ENCODE measurements at places on chromosomes 12 and 14. TPM values are rescaled to one million over a fixed set of nuclear protein-coding genes. Genes with fewer than 3 reads are reported as not detected.

- no peak for DNase-seq
Measured at GRCh38 chr12:52924764-52925716, 20.2 kb upstream of the KRT8 start.

DNA sequence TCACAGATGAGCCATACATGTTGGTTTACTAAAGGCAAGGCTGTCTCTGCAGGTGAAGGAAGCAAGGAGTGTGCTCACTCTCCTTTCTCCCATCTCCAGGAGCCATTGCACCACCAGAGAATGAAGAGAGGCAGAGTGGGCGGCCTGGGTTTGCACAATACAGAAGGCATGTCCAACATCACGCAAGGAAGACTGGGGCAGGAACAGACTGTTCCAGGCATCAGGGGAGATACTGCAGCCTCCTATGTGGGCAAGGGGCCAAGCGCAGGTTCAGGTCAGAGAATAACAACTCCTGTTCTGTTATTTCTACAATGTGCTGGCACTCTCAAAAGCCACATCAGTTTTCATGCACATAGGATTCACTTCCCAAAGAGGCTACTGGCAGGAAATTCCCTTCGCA, 1.7 kb upstream of the TMEM229B start:
- no peak for DNase-seq

DNA sequence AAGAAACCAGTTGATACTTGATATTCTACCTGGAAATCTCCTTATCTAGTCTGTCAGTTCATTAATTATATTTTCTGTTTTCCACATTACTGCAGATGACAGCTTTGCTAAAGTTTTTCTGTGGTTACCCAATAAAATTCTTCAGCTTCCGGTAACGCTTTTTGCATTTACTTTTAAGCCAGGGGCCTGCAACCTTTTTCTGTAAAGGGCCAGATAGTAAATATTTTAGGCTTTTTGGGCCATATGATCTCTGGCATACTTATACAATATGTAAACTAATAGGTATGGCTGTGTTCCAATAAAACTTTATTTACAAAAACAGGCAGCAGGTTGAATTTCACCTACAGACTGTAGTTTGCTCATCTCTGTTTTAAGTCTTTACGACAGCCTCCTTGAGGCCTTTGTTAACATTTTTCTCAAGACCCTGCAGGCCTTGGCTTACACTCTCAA, 48.3 kb downstream of the SPATS2 start:
- no peak for DNase-seq

DNA sequence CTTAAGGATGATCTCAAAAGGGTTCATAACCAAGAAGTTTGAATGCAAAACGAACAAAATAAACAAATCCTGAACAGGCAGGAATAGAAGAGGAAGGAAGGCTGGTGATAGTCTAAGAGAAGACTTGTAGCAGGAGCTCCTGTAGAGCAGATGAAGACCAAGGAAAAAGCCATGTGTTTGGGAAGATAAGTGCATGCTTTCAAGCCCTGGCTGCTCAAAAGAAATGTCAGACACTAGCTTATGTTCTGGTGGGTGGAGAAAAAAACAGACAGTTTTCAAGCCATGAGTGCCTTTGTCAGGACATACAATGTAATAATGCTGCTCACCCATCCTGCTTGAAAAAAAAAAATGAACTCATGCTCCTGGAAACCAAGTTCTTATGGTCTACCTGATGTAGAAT, 27.4 kb downstream of the TAOK3 start:
- no peak for DNase-seq

GRCh38 chr12:25743679-25744215, 190.7 kb upstream of the LMNTD1 start:
- no peak for DNase-seq

DNA sequence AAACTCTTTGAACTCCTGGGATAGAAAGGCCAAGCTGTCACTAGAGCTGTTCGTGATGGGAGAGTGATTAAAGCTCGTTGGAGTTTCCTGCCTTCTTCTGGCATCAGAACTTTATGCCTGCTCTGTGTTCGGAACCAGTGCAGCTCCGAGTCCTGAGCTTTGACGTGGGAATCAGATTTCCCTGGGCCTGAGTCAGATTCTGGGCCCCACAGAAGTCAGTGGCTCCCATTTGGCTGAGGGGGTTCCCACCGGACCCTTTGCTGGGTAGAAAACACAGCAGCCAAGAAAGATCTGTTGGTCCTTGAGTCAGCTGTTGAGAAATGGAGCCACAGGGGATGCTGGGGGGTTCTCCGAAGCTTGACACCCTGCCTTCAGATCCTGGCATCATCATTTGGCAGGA, 238.0 kb downstream of the CHST11 start:
- no peak for DNase-seq

DNA sequence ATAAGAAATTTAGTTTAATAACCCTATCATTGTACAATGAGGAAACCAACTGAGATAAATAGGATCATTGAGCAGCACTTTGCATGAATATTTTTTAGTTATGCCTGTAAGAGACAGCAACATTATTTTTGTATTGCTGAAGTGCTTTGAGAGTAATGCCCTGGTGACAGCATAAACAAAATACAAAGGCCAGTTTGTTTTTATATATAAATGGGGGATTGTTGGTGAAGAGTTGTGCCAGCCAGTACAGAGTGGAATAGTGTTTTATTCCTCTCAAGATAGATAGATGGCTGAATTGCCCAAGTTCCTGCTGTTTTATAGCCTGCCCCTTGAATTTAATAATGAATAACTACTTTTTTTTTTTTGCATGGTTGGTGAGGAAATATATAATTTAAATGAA, 101.8 kb downstream of the CNTN1 start:
- no peak for DNase-seq

DNA sequence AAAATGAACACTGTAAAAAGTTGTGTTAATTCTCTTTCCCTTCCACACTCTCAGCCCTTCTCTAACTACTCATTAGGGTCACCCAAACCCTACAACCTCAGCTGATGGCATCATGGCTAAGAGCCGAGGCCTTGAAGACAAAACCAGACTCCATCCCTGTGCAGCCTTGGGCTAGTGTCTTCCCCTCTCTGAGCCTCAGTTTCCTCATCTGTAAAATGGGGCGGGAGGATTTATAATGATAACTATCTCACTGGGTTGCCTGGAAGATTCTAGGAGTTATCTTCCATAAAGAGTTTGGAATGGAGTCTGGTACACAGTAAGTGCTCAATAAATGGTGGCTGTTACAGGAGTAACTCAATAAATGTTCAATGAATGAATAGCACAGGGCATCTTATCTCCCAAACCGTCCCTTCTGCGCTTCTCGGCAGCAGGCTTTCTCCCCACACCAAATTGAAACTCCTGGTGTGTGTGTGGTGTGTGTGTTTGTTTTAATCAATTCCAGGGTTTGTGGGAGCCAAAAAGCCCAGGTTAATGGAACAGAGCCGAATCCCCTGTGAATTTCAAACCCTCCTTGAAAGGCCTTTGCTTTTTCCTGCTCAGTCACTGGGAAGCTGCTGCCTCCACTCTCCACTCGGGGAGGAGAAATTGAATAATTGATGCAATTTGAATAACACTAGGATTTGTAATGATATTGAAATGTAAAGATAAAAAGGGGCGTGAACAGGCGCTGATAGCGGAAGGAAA, 61.2 kb upstream of the FAM222A start:
- no peak for DNase-seq

- DNase-seq = no peak
Measured at GRCh38 chr12:87368259-87368658, 660.9 kb downstream of the C12orf50 start.

DNA sequence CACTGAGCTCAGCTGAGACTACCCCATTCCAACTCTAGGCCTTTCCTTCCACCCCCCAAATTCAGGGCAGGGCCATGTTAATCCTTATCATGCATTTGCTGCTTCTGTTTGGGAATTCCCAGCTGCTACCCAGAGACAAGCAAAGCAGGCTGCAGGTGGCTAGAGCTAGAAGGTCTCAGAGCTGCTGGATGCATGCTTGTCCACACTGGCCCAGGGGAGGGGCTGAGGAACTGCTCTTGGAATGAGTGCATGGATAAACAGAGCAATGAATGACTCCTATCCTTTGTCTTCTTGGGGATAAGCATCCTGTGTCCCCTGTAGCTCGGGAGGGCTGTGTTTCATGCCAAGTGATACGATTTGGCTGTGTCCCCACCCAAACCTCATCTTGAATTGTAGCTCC, 136.8 kb upstream of the NOS1 start:
- DNase-seq = no peak

- peak; percentile 93 for DNase-seq
Measured at GRCh38 chr12:53047221-53048032, 2.4 kb upstream of the TNS2 start.

GRCh38 chr14:94225460-94226378, 51.6 kb downstream of the PPP4R4 start:
- DNase-seq = no peak

STX2 gene
- 12.1 TPM for total RNA-seq

MUCL1 gene
- total RNA-seq = not detected

OVCH1 gene
- total RNA-seq = 0.07 TPM

SERPINA12 gene
- not detected for total RNA-seq
